ENCODE measurements at places on chromosomes 6 and 20.

- no peak for DNase-seq
Measured at GRCh38 chr6:30562470-30563425, 5.7 kb downstream of the PRR3 start.

GRCh38 chr6:104828478-104828877 lies 31.2 kb downstream of the HACE1 start:
- DNase-seq = no peak

GRCh38 chr20:37990571-37991151 lies 42.6 kb downstream of the TTI1 start:
- peak; percentile 49 for DNase-seq

GRCh38 chr6:35493307-35493983 lies 3.4 kb downstream of the TEAD3 start:
- DNase-seq = no peak

DNA sequence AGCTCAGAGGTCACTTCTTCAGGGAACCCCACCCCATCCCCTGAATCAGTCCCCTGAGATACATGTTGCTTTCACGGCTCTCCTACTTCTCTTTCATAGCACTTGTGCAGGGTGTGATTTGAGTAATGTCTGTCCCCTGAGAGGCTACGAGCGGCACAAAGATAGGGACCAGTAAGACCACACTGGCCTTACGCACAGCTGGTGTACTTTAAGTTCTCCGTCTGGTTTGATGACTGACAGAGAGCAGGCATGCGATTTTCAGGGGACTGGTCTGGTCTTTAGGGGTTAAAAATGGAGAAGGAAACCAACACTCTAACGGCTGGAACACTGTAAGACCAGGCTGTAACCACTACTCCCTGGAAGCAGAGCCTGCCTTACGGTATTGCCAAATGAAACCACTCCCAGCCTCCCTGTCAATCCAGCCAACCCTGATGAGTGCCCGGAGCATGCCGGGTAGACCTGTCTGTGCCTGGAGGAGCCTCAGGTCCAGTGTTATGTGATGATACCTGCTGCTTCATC lies 47.1 kb downstream of the ELMO2 start:
- no peak for DNase-seq

DNA sequence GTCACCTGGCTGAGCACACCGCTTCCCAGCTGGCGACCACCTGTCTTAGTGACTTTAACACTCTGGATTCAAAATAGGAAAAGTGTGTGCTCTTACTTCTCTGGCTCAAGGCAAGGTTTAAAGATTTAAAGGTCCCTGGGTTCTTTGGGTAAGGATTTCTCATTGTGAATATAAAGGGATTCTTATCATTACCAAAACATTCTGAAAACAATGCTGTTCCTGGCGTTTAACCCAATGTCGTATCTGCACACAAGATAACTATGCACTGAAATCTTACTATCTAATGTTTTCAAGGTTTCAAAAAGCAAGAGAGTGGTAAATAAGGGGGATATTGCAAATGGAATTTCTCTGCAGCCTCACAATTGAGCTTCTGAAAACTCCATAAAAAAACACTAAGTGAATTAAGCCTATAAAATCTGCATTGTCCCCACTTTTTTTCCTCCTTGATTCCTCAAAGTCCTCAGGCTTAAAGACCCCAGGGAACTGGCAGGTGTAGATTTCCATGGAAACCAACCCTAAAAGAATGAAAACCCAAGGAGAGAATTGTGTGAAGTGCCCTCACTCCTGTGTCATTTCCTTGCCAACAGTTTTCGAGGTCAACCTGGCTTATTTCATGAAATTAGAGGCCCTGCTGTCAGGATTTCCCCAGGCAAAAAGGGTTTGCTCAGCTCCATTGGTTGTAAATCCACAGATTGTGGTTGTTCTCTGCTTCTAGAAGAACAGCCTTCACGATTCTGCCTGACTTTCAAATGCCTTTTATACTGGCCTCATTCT lies 44.0 kb downstream of the BMP2 start:
- no peak for DNase-seq
